Glutamatergic neuron (in vitro differentiated cells): ENCODE measurements at places on chromosomes 11 and 22. TPM values are rescaled to one million over a fixed set of nuclear protein-coding genes. Genes with fewer than 3 reads are reported as not detected.
A peak's percentile ranks its signal among the peaks of the same experiment; 100 is the strongest.

The XRRA1 gene
- 8.6 TPM for total RNA-seq

The NAALAD2 gene
- total RNA-seq: 7.2 TPM

The EIF3L gene
- total RNA-seq: 526 TPM

The RBM14 gene
- 89.2 TPM for total RNA-seq

DNA sequence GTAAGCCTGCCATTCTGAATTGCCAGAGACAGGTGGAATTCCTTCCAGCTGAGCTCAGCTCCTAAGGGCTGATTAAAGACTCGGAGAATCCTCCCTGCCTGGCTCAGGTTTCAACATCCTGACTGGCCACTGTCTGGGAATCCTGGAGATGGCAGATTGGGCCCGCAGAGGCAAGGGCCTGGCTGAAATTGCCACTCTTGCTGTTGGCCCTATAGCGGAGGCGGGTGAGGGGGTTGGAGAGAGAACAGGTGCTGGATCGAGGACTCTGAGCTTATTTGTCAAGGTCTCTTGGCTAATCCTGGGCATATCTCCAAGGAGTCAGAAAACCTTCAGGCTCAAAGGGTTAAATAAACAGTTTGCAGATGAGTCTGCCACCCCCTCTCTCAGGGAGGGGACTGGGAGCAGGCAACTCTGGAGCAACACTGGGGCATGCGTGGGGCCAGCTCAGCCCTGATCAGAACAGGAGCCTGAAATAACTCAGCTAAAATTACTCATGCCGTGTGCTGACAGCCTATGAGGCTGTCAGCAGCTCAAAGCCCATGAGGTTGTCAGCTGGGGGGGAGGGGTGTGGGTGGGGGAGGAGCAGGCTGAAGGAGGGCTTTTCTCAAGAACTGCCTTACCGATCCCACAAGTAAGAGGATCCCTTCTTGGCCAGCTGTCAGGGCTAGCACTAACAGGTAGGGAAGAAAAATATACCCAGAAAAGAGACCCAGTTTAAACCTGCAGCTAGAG, 14.7 kb upstream of the MFRP start:
- no peak for DNase-seq
- H3K36me3 ChIP-seq: peaks cover 5% of the 10 kb centered on the region
- H3K27ac ChIP-seq: peak overlapping the region; percentile 82
- peak overlapping the region; percentile 77 for H3K4me3 ChIP-seq

The APLNR gene
- 0.37 TPM for total RNA-seq

The UBQLNL gene
- total RNA-seq: not detected

The SRPRA gene
- total RNA-seq: 58.0 TPM

GRCh38 chr22:21659864-21660525, 5.8 kb upstream of the PPIL2 start:
- H3K27ac ChIP-seq: no peak overlapping the region
- no peaks in the 10 kb centered on the region for H3K4me1 ChIP-seq
- peaks cover 7% of the 10 kb centered on the region for H3K27me3 ChIP-seq
- no peak overlapping the region for H3K4me3 ChIP-seq
- DNase-seq: no peak

DNA sequence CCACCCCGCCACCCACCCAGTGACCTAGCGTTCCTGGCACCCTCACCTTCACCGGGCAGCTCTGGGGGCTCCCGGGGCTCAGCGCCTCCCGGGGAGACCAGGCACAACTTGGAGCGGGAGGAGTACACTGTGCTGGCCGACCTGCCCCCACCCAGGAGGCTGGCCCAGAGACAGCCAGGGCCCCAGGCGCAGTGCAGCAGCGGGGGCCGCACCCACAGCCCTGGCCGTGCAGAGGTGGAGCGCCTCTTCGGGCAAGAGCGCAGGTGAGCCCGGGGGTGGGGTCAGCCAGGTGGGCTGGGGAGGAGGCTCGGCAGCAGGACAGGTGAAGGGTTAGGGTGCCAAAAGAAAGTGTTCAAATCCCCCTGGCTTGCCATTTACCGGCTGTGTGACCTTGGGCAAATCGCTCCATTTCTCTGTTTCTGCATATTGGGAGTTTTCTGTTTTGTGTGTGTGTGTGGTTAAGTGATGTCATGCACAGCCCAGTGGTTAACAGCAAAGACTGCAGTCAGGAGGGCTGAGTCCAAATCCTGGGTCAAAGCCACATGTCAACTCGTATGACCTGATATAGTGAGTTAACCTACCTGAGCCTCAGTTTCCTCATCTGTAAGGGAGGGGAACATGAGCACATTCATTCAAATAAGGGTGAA, 29.5 kb downstream of the TRIOBP start:
- DNase-seq: no peak
- H3K4me3 ChIP-seq: no peak overlapping the region
- H3K4me1 ChIP-seq: no peaks in the 10 kb centered on the region
- H3K27me3 ChIP-seq: peaks cover 7% of the 10 kb centered on the region

DNA sequence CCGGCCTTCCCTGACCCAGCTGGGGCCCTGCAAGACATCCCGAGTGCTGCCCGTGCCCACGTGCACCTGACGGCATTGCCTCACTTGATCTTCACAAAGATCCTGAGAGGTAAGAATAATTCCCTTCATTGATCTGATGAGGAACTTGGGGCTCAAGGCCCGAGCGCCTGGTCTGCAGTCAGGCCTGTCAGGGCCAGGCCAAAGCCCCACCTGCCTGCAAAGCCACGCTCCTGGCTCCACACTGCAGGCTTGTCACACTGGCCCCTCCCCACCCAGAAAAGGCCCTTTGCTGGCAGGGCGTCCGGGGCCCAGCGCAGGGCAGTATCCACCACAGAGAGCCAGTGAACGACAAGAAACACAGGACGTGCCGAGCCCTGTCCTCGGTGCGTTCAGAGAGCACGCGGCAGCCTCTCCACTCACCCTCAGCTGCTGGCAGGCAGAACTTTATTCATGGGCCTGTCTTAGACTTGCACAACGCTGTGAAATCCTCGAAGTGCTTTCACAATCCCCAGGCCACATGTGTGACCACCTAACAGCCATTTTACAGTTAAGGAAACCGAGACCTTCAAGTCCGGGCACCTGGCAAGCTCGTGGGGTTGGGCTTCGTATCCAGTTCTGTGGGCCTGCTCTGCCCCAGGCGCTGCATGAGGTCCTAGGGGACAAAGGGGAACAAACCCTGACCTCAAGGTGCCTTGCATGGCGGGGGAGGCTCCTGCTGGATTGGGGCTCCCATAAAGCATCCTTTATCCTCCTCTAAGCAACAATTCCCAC, 14.8 kb downstream of the KIAA0930 start:
- H3K27ac ChIP-seq: peak overlapping the region; percentile 85
- H3K27me3 ChIP-seq: peaks cover 13% of the 10 kb centered on the region
- H3K36me3 ChIP-seq: no peaks in the 10 kb centered on the region
- H3K4me1 ChIP-seq: peaks cover 41% of the 10 kb centered on the region
- DNase-seq: no peak

DNA sequence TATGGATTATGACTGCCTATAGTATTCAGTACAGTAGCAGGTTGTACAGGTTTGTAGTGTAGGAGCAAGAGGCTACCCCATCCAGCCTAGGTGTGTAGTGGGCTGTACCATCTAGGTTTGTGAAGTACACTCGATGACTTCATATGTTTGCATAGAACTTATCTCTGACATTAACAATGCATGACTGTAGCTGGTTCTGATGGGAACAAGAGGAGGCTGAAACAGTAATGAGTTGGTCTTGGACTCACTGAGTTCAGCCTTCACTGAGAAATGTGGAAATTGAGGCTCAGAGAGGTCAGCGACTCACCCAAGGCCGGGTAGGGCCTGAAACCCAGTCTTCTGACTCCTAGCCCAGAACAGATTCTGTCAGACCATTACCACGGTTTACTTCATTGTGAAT, 13.0 kb downstream of the MYO7A start:
- H3K36me3 ChIP-seq: no peaks in the 10 kb centered on the region
- H3K27ac ChIP-seq: no peak overlapping the region
- H3K4me3 ChIP-seq: no peak overlapping the region
- peaks cover 2% of the 10 kb centered on the region for H3K27me3 ChIP-seq

- H3K27me3 ChIP-seq: peaks cover 2% of the 10 kb centered on the region
- H3K36me3 ChIP-seq: no peaks in the 10 kb centered on the region
- peaks cover 2% of the 10 kb centered on the region for H3K4me1 ChIP-seq
- no peak overlapping the region for H3K4me3 ChIP-seq
Measured at GRCh38 chr11:124442442-124442841, 3.1 kb downstream of the OR8B8 start.

DNA sequence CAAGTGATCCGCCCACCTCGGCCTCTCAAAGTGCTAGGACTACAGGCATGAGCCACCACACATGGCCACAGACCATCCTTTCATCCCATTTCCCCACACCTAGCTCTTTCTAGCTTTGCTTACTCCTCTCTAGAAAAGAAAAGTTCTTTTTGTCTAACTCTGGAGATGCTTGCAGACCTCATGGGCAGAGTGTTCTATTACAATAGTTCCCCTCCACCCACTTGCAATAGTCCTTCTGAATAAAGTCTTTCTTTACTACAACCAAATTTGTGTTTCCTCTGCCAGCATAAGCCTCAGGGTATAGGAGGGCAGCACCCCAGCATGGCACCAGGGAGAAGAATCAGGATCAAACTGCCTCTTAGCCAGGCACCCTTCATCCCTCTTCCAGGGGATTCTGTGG, 18.8 kb upstream of the RTL6 start:
- H3K27me3 ChIP-seq: no peaks in the 10 kb centered on the region
- no peaks in the 10 kb centered on the region for H3K36me3 ChIP-seq
- H3K4me3 ChIP-seq: no peak overlapping the region

DNA sequence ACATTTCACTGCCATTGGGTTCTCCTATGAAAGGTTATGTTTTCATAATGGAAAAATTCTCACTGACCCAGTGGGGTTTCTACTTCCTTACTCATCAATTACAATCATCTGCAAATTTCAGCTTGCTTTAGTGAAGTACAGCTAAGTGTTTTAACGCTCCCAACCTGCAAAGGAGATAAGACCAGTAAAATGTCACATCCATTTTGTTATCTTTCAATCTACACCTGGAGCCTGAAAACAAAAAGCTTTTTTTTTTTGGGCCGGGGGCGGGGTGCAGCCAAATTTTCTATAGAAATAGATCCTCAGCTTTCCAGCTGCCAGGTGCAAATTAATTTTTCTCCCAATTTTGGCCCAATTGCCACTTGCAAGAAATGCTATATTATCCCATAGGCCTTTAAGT, 40.6 kb downstream of the CADM1 start:
- peaks cover 2% of the 10 kb centered on the region for H3K27me3 ChIP-seq
- DNase-seq: no peak
- no peak overlapping the region for H3K27ac ChIP-seq
- H3K4me3 ChIP-seq: peak overlapping the region; percentile 21

GRCh38 chr11:106012744-106013143, 9.3 kb downstream of the MSANTD4 start:
- peaks cover 7% of the 10 kb centered on the region for H3K27me3 ChIP-seq
- peaks cover 54% of the 10 kb centered on the region for H3K4me1 ChIP-seq
- peak; percentile 26 for DNase-seq
- peak overlapping the region; percentile 79 for H3K4me3 ChIP-seq

- H3K27me3 ChIP-seq: peaks cover 3% of the 10 kb centered on the region
- H3K4me1 ChIP-seq: peaks cover 32% of the 10 kb centered on the region
- no peak for DNase-seq
- H3K27ac ChIP-seq: no peak overlapping the region
- no peak overlapping the region for H3K4me3 ChIP-seq
Measured at GRCh38 chr22:28980326-28980725, 81.3 kb downstream of the C22orf31 start.

The PARVA gene
- total RNA-seq: 15.0 TPM

The OR51I1 gene
- not detected for total RNA-seq
